Lung microvascular endothelial cell (primary cell): ENCODE measurements at places on chromosomes 7 and 10. TPM values are rescaled to one million over a fixed set of nuclear protein-coding genes. Genes with fewer than 3 reads are reported as not detected.

- DNase-seq: peak; percentile 87
Observed at GRCh38 chr7:120740348-120740747, 117.6 kb downstream of the TSPAN12 start.

DNA sequence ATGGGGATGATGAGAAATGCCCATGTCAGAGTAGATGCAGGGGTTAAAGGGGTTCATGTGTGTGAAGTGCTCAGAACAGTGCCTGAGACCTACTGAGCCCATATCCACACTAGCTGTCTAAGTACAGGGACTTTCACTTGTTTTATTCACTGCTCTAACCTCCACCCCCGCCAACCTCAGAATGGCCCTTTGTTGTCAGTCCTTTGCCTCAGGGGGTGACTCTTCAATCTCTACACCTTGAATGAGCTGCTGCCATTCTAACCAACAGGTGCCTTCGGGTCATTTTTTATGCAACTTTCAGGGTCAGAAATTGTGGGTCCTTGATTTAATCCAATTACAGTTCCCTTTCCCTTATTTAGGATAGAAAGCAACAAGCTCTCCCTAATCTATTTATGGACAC lies 26.2 kb downstream of the VSTM4 start:
- DNase-seq: no peak

DNA sequence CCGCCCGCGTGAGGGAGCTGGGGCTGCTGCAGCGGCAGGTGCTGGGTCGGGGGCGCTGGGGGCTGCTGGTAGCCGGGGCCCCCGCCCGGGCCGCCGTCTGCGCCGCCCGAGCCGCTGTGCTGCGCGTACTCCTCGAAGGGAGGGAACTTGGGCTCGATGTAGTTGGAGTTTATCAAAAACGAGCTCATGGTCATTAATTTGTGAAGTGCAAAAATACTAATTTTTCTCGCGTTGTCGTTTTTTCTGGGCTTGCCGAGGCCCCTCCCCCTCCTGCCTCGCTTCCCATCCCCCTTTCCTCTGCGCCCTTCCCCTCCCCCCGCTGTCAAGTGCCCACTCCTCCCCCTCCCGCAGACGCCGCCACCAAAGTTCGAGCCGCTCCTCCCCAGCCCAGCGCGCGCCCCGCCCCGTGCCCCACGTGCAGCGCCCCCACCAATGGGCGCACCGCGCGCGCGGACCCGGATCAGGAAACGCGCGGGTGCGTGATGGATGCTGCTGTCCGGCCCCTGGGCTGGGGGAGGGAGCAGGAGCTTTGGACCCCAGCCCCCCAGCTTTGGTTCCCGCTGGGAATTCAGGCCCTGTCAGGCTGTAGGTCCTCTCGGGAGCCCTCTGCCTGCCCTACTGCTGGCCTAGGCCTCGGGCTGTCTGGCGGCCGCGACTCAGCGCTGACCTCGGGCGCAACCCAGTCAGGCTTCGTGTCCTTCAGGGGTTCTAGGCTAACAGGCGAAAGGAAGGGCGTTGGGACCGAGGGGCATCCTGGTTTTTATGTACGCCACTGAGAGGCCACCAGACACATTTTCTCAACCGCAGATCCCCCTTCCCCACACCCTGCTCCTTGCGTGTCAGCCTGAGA lies at the start of gene HOXA4:
Gene HOXA4 (minus strand): TSS at position 218 of the 850 bp plus-strand sequence. CDS start 24 bp downstream, at position 194.
- peak; percentile 95 for DNase-seq

DNA sequence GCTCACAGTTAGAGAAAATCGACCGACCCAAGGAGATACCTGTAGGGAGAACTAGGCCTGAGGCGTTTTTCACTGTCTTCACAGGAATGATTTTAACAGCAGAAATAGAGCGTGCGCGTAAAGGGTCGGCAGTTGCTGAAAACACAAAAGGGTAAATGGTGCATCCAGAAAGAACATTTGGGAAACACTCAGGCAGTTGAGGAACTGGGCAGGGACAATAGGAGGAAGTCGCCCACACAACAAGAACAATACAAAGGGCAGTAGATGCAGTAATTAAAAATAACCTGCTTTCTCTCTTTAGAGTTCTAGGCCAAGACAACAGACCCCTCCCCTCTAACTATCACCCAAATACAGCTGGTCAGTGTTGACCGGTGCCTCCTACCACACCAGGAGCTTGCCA lies 126.6 kb downstream of the SORBS1 start:
- DNase-seq: peak; percentile 13

Gene SORCS1
- not detected in 2 replicates for total RNA-seq
